ENCODE measurements at places on chromosomes 6 and 20.

DNA sequence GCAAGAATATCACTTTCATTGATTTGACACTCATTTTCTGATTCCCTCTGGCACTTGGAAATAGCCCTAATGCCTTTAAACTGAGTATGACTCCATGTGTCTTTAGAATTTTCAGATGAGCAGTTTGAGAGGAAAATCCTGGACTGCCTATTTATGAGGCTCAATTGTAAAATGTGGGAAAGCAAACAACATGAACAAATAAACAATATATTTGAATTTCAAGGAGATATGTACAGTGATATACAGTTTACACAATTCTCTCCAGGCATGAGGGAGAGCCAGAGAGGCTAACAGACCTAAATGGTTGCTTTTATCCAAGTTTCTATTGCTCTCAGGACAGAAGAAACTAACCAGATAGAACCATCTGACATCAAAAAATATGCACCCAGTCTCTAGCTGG is 748.2 kb upstream of the NRSN1 start:
- DNase-seq: no peak

- no peak for DNase-seq
Measured at GRCh38 chr6:6039946-6040509, 33.3 kb upstream of the NRN1 start.

DNA sequence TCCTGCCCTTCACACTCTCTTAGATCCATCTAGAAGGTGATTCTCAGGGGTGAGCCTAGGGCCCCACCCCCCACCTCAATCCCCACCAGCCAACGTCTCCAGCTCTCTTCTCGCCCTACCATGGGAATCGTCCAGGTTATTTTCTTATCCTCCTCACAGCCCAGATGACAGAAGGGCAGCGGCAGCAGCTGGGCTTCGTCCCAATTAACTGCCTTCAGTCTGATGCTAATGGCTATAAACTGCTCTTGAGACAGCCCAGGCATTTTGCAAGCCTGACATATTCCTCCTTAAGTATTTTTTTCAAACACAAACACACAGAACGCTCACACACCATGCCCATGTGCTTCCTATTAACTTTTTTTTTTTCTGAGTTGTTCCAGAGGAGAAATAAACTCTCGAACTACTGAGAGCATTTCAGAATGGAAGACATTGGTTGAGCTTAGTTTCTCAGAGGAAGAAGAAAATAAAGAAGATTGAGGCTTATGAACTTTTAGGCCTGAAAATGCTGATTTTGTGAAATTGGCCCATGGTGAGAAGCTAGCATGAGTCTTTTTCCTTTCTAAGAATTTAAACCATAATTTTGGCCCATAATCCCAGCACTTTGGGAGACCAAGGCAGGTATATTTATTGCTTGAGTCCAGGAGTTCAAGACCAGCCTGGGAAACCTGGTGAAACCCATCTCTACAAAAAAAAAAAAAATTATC is 124.6 kb downstream of the EYA2 start:
- no peak for DNase-seq

GRCh38 chr6:132490478-132491204 is 22.3 kb downstream of the STX7 start:
- DNase-seq: no peak

- no peak for DNase-seq
Measured at GRCh38 chr6:88220493-88220892, 54.3 kb upstream of the CNR1 start.

GRCh38 chr6:14083751-14084150 is 33.8 kb upstream of the CD83 start:
- no peak for DNase-seq

DNA sequence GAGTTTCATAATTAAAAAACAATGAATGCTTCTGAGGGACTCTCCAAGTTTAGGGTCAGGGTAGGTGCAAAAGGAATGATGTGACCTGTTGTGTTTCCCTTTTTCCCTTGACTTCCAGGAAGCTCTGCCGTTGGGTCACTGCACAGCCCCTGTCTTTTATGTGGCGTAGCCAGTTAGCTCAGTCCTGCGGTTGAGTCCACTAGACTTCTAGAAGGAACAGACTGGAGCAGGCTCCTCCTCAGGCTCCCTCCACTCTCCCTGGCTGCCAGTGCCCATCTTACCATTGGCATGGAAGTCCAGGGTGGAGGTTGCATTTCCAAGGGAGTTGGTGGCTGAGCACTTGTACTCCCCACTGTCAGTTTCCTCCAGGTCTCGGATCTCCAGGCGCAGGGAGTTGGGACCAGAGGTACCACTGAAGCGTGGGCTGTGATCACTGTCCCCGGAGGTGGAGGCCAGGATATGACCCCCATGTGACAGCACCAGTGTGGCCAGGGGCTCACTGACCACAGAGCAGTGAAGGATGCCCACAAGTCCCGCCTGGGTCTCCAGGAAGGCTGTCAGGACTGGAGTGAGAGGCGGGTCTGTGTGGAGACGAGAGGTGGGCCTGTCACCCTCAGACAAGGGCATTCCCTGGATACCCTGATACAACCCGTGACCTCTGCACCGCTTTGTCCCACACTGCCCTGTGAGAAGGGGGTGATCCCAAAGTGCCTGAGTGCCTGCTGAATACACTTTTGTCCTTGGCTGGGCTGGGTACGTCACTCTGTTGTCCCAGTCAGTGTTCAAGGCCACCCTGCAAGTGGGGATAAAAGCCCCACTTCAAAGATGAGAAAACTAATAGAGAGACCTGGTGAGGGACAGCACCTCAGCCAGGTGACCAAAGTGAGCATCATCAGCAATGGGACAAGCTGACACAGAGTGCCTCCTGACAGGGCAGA is 11.1 kb downstream of the SIGLEC1 start:
- no peak for DNase-seq

DNA sequence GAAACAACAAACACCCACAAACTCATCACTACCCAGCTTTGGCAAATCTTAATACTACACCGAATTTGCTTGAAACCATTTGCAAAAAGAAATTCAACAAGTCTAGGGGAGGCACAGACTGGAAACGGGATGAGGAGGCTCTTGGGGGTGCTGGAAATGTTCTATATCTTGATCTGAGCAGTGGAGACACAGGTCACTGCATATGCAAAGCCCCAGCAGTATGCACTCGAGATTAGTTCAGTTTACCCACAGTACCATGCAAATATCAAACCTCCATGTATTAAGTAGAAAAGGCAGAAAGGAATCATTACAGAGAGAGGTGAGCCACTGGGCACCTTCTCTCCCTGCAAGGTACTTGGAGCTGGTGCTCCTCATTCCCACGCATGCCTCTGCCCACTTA is 75.9 kb downstream of the PREX1 start:
- no peak for DNase-seq

DNA sequence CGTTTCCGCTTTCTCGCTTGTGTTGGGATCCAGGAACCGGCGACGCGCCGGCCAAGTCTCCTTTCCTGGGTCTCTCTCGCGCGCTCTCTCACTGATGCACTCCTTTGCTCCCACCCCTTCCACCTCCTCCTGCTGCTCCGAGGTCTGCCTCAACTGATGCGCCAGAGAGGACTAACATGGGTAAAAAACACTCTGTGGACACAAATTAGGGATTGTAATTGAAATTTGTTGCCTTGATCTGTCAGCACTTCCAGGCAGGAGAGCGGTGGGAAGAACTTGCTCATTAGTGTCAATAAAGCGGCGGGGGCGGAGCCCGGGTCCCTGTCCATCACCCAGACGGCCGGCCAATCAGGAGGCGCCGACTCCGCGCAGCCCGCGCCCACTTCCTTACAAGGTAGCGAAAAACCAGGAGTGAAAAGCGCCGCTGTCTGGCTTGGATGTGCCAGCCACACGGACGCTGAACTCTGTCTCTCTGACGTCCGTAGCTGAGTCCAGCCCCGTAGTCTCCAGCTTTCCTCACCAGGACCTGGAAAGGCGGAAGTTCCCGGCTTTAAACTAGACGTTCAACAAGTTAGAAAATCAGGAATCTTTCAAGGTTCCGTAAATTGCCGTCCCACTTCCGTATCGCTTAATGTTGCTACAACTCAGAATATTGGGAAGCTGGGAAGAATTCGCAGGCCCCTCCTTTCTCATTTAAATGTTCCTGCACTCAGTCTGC is at the start of gene TBX18:
TBX18 (minus strand) TSS at position 267 of the 718 bp plus-strand sequence. CDS start 417 bp downstream, outside the sequence.
- no peak for DNase-seq

- no peak for DNase-seq
Measured at GRCh38 chr6:5663259-5663658, 343.5 kb downstream of the NRN1 start.

All from effector memory CD4-positive, alpha-beta T cell (primary cell).